Cardiac septum (tissue), 1 donor: ENCODE measurements at places on chromosomes 7 and 10. TPM values are rescaled to one million over a fixed set of nuclear protein-coding genes. Genes with fewer than 3 reads are reported as not detected.

DNA sequence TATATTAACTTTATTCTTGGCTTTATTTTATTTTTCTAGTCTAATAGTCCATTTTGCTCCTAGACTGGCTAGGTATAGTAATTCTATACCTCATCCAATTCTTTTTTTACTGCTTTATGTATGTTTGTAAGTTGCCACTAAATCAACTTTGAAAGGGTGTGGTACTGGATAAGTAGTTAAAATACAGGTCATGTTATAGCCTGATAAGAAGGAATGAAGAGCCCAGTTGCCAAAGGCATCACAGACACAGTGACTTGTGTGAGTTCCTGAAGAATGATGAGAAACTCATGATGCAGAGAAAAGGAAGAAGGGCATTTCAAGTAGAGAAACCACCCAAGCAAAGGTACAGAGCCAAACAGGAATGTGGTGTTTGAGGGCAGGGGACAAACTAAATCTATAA lies 27.3 kb downstream of the NAPEPLD start:
- DNase-seq = no peak

GRCh38 chr10:99395750-99396445 lies 34.5 kb downstream of the GOT1 start:
- no peak for DNase-seq

DNA sequence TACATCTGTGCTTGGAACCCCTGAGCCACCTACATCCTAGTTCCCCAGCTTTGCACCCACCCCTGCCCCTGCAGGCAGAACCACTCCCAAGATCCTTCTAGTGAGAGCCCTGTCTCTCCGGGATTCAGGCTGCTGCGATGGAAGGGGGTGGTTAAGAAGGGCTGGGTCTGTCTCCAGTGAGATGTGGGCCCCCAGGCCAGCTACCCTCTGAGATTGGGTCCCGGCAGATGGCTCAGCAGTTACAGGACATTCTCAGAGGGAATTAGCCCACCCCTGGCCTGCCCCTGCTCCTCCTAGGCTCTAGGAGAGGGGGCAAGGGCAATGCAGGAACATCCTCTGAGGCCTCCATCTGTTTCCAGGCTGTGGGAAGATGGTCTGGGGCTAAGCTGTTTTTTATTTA lies 27.7 kb downstream of the SLC29A3 start:
- DNase-seq = no peak

DNA sequence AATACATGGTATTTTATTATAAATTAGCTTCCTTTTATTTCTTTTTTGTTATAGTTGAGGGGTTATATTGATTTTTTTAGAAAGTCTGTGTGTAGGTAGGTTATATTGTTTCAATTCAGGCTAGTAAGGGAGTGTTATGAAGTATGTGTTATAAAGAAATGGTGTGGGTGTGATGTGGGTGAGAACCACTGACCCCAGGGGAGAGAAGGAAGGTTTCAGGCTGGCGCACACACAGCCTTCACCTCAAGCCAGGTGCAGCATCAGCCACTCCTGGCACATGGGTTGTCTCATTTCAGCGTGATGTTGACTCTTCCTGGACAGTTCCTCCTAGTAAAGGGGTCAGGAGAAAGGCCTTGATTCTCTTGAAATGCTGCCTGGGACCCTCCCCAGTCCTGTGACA lies 291.3 kb downstream of the POU6F2 start:
- DNase-seq = no peak

PGAM1 gene
- total RNA-seq = 331 TPM

- DNase-seq = no peak
Measured at GRCh38 chr7:129780257-129780973, 168.9 kb downstream of the NRF1 start.

- peak; percentile 55 for DNase-seq
Measured at GRCh38 chr7:70598976-70599375, 533.0 kb upstream of the GALNT17 start.

- DNase-seq = no peak
Measured at GRCh38 chr7:41220266-41220665, 482.6 kb downstream of the INHBA start.

DNA sequence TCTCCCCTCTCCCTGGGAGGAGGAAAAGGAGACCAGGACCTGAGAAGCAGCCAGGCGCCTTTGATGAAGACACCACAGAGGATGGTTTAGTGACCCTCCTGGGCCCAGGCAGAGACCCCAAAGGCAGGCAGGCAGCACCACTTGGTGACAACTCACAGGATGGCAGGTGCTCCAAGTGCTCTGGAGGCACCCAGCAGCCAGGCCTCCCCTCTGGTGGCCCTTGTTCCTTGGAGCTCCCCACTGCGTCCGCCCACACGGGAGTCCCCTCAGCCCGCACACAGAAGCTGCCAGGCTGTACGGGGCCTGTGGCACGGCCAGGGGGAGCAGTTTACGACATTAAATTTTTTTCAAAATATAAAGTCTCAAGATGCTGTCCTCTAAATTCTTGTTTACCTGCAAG lies 607.1 kb upstream of the FOXK1 start:
- DNase-seq = no peak

GRCh38 chr10:95841661-95842498 lies 65.9 kb upstream of the CC2D2B start:
- no peak for DNase-seq

DNA sequence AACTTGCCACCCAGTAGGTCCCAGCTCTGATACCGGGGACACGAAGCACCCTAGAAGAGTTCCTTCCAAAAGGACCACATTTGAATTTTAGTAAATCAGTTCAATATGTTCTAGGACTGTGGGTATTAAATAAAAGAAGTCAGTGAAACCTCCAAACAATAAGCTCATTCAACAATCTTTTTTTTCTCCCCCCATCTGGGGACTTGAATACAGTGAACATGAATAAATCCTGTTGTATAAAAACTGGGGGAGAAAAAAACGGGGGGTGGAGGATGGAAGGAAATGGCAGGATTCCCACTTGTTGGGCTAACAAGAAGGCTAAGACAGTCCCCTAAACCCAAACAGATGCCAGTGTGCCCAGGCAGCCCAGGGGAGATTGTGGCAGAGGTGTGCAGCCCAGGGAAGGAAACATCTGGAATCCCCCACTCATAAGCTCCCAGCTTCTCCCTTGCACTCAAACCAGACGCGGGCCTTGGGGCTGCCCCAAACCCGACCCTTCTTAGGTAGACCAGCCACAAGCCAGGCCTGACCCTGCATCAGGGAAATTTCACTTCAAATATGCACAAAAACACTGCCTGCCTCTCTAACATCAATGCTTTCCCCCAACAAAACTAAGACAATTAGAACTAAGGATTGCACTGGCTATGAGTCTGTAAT lies 8.8 kb downstream of the AFAP1L2 start:
- DNase-seq = no peak

- DNase-seq = no peak
Measured at GRCh38 chr7:64310426-64310825, 3.3 kb upstream of the ZNF736 start.

- DNase-seq = no peak
Measured at GRCh38 chr7:716222-716621, 10.3 kb upstream of the DNAAF5 start.

CFTR gene
- total RNA-seq = 0.19 TPM

- DNase-seq = no peak
Measured at GRCh38 chr10:48550977-48551376, 53.9 kb downstream of the ARHGAP22 start.

DNA sequence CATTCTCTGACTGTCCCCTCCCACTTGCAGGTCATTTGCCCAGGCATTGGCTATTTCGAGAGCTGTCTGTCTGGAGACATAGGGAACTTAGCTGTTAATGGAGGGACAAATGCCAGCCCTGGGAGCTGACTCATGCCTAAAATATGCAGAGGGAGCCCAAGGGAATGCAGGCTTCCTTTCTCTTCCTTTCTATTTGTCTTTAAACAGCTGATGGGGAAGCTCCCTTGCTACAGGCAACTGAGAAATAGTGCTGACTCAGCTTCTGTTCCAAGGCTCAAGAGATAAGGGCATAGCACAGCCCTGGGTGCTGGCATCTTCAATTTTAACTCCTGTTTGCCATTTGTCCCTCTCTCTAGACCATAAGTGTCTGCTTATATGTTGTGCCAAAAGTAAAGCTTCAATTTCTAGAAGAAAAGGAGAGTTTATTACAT lies 82.7 kb upstream of the C1GALT1 start:
- DNase-seq = peak; percentile 81

DNA sequence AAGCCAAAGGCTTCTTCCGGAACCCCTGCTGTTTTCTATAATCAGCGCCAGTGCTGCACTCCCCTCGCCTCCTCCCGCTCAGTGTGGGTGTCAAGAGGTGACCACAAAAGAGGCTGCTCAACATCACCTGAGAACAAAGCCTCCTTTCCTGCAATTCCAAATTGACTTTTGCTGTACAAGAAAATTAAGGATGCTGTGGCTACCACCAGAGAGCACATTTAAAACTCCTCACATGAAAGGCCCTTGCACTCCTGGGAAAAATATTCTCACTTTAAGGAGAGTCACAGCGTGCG lies 96.4 kb downstream of the HIPK2 start:
- no peak for DNase-seq

DNA sequence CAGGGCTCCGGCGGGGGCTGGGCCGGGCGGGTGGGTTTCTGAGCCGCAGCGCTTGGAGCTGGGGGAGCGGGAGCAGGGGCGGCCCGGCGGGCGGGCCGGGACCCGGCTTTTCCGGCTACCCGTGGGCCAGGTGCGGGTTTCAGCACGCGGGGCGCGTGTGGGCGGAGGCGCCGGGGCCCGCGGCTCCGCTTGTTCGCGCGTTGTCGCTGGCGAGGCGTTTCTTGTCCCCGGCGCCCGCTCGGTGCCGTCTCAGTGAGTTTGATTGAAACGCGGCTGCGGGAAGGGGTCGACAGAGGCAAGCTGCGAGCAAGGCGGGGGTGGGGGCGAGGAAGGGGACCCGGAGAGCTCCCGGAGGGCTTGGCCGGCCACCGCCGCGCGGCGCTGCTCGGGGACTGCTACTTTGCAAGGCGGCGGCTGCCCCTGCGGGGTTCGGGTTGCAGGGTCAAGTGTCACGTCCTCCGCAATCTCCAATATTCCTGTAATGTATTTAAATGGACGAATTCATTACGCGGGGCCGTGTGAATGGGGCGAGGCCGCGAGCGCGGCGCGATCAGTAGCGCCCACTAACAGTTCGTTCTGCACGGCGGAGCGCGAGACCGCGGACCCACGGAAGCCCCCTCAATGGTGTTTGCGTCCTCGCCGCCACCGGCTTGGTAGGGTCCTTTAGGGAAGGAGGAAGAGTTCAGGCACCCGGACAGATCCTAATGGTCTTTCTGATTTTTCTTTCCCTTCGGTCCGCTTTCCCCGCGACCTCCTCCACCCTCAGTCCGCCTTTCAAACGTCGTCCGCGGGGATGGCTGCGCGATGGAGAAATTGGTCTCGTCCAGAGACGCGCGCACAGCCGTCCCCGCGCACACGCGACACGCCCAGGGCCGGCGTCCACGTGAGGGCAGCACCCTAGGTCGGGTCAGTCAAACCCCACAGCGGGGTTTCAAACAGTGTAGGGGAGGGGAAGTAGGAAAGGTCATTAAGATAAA lies 76.9 kb downstream of the INSIG1 start:
- no peak for DNase-seq

DNA sequence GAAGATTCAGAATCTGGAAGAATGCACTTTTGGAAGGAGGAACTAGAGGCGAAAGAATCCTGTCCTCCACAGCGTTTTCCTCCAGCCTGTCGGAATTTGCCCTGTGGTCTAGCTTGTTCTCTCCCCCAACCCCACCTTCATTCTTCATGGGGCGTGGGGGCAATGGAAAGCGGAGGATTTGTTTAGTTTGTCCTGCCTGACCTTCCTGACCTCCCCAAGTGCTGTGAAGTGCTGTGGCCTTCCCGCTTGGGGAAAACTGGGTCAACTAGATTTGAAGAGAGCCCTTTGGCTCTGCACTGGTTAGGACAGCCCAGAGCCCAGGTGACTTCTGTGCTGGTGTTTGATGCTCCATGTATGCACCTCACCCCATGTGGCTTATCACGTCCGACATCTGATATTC lies 49.1 kb downstream of the GATA3 start:
- no peak for DNase-seq

MCM10 gene
- 0.22 TPM for total RNA-seq

PTPRE gene
- 51.1 TPM for total RNA-seq
